ENCODE measurements at places on chromosomes 7 and 10.

GRCh38 chr10:122853665-122854313 lies 8.1 kb upstream of the CUZD1 start:
- no peak for DNase-seq

- DNase-seq: no peak
These were observed 21.2 kb downstream of the CYP17A1 start for GRCh38 chr10:102815790-102816549.

DNA sequence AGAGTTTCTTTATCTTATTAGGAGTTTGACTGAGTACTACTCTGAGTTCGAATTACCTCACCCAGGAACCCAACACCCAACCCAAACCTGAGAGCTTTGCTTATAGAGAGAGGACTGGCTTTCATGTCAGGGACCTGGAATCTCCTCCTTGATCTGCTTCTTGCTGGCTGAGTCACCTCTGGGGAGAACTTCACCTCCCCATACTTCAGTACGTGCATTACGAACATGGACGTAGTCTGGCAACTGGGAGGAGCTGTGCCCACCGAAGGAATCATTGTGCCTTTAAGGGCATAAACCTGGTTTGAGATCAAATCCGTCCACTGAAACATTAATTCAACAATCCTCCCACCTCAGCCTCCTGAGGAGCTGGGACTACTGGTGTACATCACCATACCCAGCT lies 12.2 kb upstream of the PSAP start:
- DNase-seq: no peak

- DNase-seq: no peak
These were observed 72.9 kb upstream of the STEAP1B start for GRCh38 chr7:22572937-22573336.

DNA sequence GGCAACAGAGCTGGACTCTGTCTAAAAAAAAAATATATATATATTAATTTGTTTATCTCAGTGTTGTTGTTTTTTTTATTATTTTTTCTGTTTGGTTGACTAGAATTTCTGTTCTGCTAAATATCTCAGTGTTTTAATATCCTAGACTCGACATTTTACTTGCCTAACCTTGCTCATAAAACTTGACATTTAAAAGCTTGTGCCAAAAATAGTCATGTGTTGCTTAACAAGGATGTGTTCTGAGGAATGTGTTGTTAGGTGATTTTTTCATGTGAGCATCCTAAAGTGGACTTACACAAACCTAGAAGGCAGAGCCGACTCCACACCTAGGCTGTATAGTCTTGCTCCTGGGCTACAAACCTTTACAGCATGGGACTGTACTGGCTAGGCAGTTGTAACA lies 23.1 kb downstream of the NRBF2 start:
- no peak for DNase-seq
